ENCODE measurements at places on chromosomes 1 and 21.

- no peak for DNase-seq
These were observed 74.4 kb upstream of the TTC34 start for GRCh38 chr1:2875707-2876561.

DNA sequence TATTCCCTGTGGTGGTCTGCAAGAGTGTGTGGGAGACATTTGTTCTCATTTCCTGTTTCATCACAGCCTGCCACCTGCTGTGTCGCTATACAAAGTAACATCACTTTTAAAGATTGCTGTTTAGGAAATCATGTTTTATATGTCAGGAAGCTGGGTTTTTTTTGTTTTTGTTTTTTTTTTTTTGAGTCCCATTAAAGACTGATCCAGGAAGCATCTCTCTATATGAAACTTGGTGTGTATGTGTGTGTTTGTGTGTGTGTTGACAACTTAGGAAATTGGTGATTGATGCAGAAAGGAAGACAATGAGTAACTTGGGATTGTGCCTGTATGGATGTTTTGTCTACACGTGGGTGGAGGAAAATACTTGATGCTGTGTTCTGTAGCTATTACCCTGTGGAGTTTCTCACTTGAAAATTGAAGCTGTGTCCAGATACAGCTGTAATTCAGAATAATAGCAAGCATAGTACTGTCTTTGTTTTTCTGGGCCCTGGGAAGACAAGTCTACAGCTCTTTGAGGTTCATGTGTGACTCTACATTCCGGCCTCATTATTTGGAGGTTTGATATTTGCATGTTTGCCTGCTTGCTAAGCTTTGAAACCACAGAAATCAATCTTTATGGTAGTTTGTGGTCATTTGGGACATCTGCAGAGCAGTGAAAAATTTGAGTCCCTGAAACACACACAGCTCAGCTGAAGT is 47.9 kb downstream of the LAMC1 start:
- no peak for DNase-seq

DNA sequence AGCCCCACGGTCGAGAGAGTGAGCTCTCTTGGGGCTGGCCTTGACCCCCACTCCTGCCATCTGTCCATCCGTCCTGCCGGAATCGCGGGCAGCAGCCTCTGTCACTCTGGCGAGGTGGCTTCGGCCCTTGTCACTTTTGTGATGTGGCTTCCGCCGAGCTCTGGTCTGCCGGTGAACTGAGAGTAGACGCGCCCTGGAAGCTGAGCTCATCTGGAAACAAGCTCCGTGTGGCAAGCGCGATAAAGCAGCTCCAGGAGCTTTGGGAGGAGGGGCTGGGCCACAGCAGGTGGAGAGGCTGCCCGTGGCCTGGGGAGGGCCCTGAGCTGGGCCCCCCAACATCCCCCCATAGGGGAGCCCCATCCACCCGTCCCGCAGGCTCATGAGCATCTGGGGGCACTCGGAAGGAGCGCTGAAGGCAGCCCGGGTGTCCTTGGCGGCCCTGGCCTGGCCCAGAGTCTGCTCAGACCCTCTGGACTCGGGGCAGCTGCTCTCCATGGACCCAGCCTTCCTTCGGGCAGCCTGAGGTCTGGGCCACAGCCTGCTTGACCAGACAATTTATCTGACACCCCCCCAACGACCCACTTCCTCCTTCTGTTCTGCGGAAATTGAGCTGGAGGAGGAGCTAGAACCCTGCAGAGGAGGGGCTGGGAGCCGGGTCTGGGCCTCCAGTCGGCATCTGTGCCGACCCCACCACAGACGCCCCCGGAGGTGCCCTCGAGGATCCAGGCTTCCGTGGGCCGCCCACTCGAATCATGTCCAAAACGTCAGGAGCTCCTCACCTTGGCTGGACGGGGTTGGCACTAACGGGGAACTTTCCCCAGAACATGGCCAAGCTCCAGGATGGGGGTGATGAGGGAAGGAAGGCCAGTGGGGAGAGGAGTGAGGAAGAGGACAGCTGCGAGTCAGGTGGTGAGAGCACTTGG is 59.1 kb downstream of the SLC19A1 start:
- no peak for DNase-seq

- no peak for DNase-seq
These were observed 33.5 kb upstream of the RNF19B start for GRCh38 chr1:32998064-32998463.

- no peak for DNase-seq
These were observed 949 bp downstream of the KRTAP10-1 start for GRCh38 chr21:44539046-44539445.

DNA sequence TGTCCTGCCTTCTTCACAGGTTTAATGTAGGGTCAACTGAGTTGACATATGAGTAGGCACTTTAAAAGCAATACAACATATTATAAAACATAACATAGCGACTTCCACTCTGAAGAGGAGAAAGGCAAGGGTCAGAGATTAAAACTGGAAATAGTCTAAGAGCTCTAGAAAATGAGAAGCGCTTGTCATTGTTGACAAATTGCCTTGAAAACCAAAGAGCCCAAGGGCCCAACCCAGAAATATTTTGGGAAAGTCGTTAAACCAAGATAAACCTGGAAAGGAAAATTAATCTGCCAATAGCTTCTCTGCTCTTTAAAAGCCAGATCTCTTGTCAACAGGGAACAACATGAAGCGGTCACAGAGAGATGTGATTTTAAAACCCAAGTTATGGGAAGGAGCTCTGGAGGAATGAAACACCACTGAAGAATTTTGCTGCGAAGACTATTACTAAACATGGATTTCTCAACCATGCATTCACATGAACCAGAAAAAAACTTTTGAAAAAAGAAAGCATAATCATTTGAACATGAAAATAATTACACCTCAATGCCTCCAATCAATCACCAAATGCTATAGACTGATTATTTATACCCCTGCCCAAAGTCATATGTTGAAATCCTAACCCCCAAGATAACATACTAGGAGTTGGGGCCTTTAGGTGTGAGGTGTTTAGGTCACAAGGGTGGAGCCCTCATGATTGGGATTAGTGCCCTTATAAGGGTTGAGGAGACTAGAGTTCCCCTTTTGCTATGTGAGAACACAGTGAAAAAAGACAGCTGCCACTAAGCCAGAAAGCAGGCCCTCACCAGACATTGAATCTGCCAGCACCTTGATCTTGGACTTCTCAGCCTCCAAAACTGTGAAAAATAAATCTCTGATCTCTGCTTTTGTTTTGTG is 33.0 kb upstream of the MTF1 start:
- no peak for DNase-seq

DNA sequence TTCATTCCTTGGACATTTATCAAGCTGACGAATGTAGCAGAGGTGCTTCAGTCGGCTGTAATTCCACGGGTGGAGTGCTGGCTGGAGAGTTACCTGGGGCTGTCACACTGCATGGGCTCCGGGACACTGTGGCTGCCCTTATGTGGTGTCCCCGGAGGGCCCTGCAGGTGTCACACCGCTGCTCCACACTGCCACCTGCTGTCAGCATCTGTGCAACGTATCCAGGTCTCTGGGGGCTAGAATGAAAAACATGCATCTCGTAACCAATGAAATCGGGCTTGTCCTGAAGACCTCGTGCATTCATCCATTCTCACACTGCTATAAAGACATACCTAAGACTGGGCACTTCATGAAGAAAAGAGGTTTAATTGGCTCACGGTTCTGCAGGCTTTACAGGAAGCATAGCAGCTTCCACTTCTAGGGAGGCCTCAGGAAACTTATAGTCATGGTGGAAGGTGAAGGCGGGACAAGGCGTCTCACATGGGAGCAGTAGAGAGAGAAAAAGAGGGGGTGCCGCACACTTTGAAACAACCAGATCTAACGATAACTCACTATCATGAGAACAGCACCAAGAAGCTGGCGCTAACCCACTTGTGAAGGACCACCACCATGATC is 46.7 kb upstream of the PCBP3 start:
- peak; percentile 24 for DNase-seq

GRCh38 chr21:42527489-42528158 is 14.0 kb downstream of the SLC37A1 start:
- no peak for DNase-seq

DNA sequence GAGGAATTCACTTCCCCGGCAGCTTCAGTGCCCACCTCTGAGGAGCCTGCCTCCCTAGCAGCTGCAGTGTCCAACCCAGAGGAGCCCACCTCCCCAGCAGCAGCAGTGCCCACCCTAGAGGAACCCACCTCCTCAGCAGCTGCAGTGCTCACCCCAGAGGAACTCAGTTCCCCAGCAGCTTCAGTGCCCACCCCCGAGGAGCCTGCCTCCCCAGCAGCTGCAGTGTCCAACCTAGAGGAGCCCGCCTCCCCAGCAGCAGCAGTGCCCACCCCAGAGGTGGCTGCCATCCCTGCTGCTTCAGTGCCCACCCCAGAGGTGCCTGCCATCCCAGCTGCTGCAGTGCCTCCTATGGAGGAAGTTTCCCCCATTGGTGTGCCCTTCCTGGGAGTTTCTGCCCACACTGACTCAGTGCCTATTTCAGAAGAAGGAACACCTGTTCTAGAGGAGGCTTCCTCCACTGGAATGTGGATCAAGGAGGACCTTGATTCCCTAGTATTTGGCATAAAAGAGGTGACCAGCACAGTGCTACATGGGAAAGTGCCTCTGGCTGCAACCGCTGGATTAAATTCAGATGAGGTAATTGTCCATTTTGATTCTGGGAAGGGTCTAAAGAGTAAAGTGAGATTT is 77.4 kb upstream of the BMP8A start:
- no peak for DNase-seq

DNA sequence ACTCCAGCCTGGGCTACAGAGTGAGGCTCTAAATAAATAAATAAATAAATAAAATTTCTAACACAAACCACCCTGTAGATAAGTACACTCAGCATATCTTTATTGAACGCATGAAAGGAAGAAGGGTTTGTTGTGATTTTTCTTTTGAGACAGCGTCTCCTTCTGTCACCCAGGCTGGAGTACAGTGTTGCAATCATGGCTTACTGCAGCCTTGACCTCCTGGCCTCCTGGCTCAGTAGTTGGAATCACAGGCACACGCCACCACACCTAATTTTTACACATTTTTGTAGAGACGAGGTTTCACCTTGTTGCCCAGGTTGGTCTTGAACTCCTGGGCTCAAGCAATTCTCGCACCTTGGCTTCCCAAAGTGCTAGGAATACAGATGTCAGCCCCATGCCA is 23.2 kb upstream of the RCC2 start:
- no peak for DNase-seq

- DNase-seq = no peak
These were observed 46.4 kb upstream of the POFUT2 start for GRCh38 chr21:45334134-45334533.

- DNase-seq = no peak
These were observed 122.6 kb downstream of the KCNJ6 start for GRCh38 chr21:37793660-37794059.

DNA sequence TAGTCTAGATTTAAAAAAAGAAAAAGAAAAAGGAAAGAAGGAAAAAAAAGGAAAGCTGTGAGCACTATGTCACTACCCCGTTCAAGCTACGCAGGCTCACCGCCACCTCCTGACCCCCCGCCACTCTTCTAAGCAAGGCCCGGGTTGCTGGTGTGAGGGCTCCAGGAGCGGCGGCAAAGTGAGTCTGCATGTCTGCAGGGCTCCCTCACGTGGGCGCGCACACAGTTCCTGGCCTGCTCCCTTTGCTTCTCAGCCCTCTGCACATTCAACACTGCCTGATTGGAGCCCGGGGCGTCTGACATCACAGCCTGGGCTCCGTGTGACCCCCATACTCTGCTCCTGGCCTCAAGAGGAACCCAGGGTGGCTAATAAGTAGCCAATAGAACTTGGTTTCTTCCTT is 81.4 kb upstream of the TLR5 start:
- DNase-seq = no peak

GRCh38 chr1:232508130-232508701 is 121.7 kb downstream of the SIPA1L2 start:
- no peak for DNase-seq

DNA sequence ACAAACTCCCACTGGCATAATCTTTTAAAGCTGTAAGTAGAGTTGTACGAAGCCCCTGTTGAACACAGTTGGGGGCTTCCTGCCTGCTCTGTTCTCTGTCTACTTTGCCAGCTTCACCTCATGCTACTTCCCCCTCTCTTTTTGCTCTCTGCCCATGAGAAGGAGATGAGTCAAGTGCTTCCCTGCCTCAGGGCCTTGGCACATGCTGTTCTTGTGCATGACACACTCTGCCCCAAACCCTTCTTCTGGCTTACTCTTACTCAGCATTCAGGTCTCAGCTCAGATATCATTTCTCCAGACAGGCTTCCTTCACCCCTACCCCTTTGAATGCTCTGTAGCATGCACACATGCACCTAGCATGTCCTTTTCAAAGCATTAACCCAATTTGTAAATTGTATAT is 208.8 kb downstream of the FOXD2 start:
- DNase-seq = no peak

GRCh38 chr1:215970406-215970805 is 403.3 kb downstream of the KCTD3 start:
- no peak for DNase-seq

- DNase-seq = peak; percentile 29
These were observed 26.4 kb downstream of the KRTAP10-1 start for GRCh38 chr21:44513389-44514217.

DNA sequence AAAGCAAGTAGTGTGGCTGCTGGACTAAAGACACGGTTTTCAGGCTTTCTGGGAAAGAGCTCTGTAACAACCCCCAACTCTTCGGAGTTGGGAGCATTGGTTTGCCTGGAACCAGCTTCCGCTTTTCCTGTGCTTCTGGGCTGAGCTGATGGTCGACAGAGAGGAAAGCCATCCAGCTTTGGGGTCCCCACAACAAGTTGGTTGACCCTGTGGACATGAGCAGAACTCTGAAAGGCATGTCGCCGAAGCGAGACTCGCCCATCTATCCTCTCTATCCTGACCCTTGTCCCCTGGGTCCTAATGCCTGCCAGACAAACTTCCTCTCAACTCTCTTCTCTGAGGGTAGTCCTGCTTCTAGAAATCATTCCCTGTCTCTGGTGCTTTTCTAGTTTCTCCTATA is 31.9 kb upstream of the FCGR2A start:
- no peak for DNase-seq

GRCh38 chr1:102628109-102628613 is 480.2 kb downstream of the COL11A1 start:
- DNase-seq = peak; percentile 9

- no peak for DNase-seq
These were observed 496.6 kb downstream of the DPYD start for GRCh38 chr1:97424209-97424608.

GRCh38 chr1:117591252-117591651 is 14.6 kb upstream of the TENT5C start:
- DNase-seq = no peak

DNA sequence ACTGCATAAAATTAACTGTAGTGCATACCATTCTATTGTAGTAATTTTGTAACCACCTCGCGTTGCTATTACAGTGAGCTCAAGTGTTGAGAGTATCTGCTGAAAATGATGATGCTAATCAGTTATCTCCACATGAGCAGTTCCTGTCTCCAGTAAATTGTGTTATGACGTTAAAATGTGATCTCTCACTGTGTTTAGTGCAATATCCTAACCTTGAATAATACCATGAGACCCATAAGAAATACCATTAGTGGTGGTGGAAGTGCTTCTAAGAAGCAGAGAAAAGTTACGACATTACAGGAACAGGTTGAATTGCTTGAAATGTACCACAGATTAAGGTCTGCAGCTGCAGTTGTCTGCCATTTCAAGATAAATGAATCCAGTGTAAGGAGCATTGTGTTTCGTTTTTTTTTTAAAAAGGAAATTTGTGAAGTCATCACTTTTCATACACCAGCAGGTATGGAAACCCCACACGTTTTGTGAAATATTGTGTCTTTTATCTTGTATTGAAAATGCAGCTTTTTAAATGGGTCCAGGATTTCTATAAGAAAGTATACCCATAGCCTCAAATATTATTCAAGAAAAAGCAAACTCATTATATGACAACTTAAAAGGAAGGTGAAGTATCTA is 72.5 kb downstream of the ANGPTL1 start:
- no peak for DNase-seq
